ENCODE measurements at places on chromosomes 11 and 22.

DNA sequence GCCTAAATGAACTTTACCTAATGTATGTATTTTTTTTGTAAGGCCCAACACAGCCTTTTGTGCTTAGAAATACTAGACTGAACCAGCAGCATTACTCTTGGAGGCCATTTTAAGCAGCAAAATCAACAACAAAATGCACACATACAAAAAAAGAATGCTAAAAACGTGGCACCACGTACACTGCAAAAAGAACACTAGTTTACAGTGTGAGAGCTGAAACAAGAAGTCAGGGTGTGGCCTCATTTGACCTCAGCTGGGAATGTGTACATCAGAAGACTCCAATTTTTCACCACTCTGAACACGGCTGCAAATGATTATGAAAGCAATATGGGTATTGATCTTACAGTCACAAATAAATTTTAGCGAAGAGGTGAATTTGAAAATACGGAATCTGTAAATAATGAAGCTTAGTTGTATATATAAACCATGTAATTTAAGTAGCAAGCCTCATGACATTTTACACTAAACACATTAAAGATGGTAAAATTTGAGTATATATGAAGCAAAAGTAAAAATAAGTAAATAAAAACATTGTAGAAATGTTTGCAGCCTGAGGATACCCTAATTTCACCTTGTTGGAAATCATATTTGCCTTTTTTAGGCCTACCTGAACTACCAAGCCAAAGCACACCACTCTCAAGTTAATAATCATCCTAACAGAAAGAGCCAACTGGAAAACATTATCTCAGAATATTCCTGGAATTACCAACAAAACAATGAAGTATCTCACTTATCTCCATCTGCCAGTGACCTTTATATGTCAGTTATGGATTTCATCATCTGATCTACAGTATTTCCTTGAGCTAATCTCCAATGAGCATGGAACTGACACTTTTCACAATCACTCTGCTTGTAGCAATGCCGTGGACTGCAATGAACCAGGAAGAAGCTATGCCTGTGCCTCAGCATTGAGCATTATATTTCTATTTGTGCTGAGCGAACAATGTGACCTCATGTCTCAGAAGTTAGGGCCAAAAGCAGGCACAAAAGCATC is 319.5 kb upstream of the FAT3 start:
- DNase-seq, result no peak

- DNase-seq, result no peak
These were observed 4.9 kb downstream of the OR10A3 start for GRCh38 chr11:7936615-7937014.

- no peak for DNase-seq
These were observed 6.3 kb downstream of the ZBTB3 start for GRCh38 chr11:62747475-62748160.

- no peak for DNase-seq
These were observed 8.8 kb downstream of the ATP5MG start for GRCh38 chr11:118410055-118410745.

- no peak for DNase-seq
These were observed 628 bp upstream of the GGA1 start for GRCh38 chr22:37607935-37608476.

DNA sequence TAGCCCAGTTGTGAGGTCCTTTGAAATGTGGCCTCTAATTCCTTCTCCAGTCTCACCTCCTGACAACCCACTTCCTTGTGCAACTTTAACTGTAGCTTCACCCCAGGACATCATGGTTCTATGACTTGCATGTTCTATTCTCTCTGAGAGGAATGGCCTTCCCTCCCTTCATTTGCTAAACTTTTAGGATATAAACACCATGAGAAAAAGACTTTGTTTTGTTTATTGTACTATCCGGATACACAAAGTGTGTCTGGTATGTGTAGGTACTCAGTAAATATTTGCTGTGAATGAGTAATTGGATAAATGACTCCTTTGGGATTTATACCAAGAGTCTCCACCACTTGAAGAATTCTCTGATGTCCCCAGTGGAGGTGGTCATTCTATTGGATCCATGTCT is 547.6 kb downstream of the INSC start:
- no peak for DNase-seq

DNA sequence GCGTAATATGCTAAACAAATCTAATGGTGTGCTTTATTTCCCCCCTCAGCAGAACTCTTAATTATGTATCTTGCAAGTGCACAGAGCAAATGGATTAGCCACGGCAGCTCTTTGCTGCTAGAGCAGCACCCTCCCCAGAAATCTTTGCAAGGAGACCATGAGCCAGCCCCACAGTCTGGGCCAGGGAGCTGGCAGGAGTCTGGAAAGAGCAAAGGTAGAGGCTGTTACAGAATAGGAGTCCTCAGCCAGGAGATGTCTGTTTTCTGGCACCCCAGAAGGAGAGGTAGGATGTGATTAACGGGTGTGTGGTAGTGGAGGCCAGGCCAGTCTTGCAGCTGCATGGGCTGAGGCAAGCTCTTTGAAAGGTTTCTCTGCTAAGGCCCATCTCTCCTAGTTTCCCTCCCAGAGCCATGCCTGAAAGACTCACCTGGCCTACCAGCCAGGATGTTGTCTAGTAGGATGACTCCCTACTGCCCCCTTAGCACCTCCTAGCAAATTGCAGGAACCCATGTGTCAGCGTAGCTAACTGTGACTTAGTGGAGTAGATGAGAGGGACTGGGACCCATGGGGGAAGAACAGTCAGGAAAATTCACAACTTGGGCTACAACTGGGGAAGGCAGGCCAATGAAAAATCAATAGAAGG is 557.2 kb downstream of the BUD13 start:
- no peak for DNase-seq

DNA sequence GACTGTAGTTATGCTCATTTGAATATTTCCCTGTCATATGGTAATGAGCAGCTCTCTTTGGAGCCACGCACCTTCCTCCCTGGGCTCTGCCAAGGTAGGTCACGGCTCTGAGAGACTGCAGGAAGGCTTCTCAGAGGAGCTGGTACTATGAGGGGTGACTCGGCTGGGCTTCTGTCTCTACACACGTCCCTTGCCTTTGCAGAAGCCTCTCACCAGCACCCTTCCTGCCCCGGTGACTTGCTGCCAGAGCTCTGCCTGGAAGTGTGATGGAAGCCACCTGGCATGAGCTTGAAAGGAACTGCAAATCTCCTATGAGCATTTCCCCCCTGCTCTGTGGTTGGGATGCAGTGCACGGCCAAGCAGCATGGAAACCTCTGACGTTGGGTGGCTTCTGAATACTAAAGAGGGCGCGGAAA is 74.2 kb downstream of the KIRREL3 start:
- no peak for DNase-seq

GRCh38 chr22:30371981-30372380 is 15.2 kb downstream of the CCDC157 start:
- no peak for DNase-seq

DNA sequence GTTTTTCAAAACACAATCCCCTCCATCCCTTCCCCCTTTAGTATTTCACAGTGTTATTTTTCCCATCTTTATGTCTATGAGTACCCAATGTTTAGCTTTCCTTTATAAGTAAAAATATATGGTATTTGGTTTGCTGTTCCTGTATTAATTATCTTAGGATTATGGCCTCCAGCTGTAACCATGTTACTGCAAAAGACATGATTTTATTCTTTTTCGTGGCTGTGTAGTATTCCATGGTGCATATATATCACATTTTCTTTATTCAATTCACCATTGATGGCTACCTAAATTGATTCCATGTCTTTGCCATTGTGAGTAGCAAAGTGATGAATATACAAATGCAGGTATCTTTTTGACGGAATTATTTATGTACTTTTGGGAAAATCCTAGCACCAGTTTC is 346.4 kb upstream of the CNTN5 start:
- no peak for DNase-seq

GRCh38 chr11:5345831-5346230 is 2.5 kb upstream of the OR51B5 start:
- DNase-seq, result no peak

GRCh38 chr11:73189723-73190556 is 28.1 kb upstream of the P2RY2 start:
- DNase-seq, result no peak

DNA sequence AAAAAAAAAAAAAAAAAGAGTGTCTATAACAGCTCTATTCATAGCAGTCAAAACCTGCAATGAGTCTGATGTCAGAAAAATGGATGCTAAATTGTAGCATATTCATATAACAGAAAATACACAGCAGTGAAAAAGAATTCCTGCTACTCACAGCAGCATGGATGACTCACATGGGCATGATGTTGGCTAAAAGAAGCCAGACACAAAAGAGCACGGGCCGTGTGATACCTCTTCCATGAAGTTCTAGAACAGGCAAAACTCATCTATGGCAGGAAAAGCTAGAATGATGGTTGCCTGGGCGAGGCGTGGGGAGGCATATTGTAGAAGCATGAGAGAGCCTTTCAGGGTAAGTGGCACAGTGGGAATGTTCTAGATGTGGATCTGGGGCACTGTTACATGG is 18.9 kb downstream of the PLAAT3 start:
- no peak for DNase-seq

- DNase-seq, result no peak
These were observed 221.2 kb downstream of the SBF2 start for GRCh38 chr11:10072841-10073240.

DNA sequence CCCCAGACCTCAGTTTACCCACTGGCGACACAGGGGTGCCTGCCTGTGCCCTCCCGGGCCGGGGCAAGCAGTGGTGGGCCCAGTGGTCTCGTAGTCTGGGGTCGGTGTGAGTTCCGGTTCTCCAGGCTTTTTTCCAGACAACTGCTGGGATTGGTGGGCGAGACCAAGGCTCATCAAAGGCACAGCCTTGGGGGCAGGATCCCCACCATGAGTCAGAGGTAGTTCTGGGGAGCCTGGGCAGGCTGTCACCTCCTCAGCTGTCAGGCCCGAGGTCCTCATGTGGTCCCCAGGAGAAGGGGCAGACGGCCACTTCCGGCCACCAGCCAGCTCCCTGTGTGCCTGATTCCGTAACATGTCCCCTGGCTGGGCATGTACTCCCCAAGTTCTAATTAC is 827 bp upstream of the MUC2 start:
- DNase-seq, result no peak
